CD4-positive, alpha-beta T cell treated with Interleukin-17A for 4 hours (primary cell): ENCODE measurements at places on chromosomes 12 and 14.

DNA sequence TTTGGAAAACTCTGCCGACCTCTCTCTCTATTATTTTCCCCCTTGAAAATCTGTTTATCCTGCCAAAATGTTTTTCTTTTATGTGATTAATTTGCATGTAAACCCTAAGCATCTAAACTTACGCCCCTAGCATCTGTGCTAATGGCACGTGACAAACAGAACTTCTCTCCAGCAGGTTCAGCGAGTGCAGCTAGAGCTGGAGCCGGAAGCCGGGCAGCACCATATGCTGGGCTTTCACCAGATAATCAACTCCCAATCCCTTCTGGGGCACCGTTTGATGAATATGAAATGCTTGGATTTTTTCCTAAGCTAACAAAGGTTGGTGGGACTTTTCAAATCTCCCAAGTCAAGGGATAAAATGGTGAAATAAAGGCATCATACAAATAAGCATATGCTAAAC is 667.5 kb upstream of the TMEM132C start:
- DNase-seq = no peak

- DNase-seq = no peak
Observed at GRCh38 chr14:76307786-76308780, 67.9 kb upstream of the ESRRB start.

DNA sequence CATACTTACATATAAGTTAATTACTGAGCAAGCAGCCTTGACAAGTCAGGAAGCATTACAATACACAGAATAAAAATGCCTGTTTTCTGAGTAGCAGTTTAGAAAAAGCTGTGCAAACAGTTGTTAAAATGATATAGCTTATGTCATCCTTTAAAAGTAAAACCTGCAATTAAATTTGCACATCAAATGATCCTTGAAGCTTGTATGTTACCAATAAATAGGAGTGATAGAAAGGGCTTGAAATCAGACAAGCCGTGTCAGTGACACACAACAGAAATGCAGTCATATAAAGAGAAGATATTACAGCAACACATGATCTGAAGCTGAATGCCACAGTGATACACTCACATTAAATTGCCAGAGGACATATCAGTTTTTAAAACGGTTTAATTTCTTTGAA is 70.0 kb downstream of the EPS8 start:
- no peak for DNase-seq

GRCh38 chr12:66932126-66932525 is 253.2 kb upstream of the GRIP1 start:
- DNase-seq = no peak

DNA sequence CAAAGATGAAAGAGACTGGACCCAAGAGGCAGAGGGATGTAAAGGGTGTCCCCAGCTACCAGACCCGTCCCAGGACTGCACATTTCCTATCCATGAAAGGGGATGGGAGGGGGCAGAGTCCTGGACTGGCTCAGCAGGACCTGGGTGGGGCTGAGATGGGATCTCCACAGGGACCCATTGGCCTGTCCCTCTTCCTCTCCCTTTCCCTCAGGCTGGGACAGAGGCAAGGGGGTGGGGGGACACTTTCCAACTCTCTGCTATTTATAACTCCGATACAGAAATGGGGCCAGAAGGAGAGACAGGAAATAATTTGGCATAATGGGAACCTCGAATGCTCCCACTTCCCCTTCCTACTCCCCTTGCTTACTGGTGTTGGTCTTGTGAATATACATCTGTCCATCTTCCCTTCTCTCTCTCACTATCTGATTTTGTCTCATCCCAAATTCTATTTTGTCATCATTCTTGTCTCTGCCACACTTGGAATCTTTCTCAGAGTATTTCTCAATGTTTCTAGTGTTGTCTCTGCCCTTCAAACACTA is 1.1 kb upstream of the ITGA7 start:
- DNase-seq = no peak

- no peak for DNase-seq
Observed at GRCh38 chr14:89953602-89954001, 928 bp downstream of the EFCAB11 start.

GRCh38 chr12:96233939-96234461 is 39.8 kb downstream of the ELK3 start:
- no peak for DNase-seq

- DNase-seq = no peak
Observed at GRCh38 chr14:38578278-38578681, 322.4 kb upstream of the CLEC14A start.

DNA sequence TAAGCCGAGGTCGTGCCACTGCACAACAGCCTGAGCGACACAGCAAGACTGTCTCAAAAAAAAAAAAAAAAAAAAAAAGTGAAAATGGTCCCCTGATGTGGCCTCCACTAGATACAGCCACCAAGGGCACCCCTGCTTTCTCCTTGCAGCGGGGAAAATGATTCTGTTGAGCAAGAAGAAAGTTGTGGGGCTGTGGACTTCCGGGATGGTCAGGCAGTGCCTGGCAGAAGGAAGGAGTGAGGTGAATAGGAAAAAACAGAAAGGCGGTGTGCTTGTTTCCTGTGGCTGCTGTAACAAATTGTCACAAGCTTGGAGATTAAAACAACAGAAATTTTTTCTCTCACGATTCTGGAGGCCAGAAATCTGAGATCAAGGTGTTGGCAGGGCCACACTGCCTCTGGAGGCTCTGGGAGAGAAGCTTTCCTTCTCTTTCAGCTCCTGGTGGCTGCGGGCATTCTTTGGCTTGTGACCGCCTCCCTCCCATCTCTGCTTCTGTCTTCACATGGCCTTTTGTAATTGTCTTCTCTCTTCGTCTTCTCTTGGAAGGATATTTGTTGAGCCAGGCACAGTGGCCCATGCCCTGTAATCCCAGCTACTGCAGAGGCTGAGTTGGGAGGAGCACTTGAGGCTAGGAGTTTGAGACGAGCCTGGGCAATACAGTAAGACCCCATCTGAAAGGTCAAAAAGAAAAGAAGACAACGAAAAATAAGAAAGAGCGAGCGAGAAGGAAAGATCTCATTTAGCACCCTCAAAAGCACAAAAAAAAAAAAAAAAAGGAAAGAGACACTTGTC is 116.6 kb upstream of the MED13L start:
- no peak for DNase-seq

- DNase-seq = no peak
Observed at GRCh38 chr12:132955094-132956010, 754 bp downstream of the ZNF605 start.

DNA sequence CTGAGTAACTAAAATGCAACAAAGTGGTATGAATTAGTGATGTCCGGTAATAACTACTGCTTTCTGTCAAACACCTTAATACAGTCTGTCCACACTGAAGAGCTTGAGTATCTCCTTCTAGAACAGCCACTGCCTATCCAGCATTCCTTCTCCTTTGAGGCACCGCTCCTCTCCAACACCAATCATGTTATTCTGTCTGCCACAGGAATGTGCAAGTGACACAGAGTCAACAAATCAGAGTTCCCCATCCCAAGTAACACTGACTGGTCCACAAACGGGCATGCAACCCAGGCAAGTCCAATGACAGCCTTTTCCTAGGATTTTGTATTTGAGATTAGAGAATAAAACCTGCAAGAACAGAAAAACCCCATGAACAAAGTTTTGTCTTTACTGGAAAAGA is 3.8 kb downstream of the GXYLT1 start:
- DNase-seq = no peak

- no peak for DNase-seq
Observed at GRCh38 chr14:60647081-60647836, 2.0 kb downstream of the SIX1 start.

GRCh38 chr14:101480747-101481530 is 80.4 kb upstream of the DIO3 start:
- no peak for DNase-seq

DNA sequence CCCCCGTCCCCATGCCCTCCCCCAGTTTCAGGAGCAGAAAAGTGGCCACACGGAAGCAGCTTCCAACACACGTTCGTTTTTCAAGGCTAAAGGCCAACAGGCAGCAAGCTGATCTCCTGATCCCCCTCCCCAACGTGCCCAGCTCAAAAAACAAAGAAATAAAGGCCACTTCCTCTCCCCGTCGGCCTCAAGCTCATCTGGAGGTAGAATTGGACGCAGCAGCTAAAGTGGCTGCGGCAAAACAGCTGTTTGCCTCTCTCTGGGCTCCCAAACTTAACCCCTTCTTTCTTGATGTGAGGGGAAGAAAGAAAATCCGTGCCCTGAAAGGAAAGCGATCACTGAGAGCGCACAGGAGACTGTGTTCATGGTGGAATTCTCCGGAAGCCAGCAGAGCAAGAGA is 66.3 kb downstream of the SCARB1 start:
- no peak for DNase-seq

DNA sequence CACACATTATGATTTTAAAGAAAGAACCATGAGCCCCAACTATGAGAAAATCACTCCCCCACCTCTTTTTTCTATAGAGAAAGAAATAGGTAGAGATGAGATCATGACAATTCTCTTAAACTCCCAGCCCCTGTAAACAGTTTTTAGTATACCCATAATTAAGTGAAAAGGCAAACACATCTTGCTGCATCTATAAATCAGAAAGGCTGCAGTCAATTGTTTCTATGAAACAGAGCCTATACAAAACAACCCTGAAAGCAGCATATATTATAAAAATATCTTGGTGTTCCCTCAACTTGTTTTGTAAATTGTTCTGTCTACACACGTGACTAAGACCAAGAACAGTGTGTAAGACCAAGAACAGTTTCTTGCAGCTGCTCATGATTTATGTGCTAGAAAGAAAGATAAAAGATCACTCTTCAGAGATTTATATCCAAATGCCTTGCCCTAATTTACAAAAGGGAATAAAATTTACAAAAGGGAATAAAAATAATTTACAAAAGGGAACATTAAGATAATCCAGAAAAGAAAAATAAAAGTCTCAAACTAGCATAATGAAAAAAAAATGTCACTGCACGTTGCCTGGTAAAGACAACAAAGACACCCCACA is 4.8 kb downstream of the KITLG start:
- DNase-seq = no peak

DNA sequence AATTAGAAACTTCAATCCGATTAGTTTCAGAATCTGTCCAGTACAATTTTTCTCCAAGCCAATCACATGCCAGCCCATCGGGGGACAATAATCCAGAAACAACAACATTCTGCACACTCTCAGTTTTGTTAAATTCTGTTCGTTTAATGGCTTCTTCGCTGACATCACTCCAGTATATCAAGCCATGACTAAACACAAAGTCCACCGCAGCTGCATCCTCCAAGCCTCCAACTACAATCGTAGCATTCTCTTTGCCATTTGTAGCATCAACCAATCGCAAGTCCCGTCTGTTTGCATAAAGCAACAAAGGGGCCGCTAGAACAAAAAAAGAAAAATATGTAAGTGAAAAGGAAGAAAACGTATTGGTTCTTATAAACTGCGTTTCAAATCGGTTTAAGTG is 22.5 kb downstream of the LRP6 start:
- no peak for DNase-seq

- no peak for DNase-seq
Observed at GRCh38 chr12:131139363-131140068, 185.8 kb downstream of the ADGRD1 start.

GRCh38 chr12:132284071-132284826 is 45.1 kb downstream of the GALNT9 start:
- peak; percentile 14 for DNase-seq

DNA sequence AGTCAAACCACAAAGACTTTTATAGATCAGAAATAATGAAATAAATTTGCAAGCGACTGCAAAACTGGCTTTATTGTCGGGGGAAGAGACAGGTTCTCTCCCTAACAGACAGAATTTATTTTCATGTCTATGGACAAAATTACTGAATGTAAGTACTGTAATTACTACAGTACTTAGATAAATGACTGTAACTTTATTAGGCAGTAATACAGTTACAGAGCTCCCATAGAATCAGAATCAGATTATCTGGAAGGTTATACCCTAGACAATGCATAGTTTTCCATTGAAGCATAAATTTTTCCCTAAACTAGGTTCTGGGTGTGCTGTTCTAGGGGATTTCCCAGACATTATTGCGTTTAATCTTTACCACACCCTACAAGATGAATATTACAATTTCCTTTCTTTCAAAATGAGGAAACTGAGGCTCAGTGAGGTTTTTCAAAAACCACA is 114.2 kb downstream of the C12orf75 start:
- DNase-seq = no peak

DNA sequence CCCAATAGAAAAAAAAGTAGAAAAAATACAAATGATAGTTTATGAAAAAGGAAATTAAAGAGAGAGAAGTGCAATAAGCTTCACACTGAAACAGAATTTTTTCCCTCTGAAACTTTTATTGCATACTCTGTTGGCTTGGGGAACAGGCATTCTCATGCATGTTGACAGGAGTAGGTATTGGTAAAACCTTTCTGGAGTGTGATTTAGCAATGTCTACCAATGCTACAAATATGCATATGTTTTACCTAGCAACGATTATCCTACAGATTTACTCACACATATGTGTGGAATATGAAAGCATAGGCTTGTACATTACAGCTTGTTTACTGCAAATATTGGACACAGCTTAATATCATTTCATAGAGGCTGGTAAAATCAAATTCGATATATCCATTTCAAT is 125.7 kb upstream of the MYF6 start:
- DNase-seq = no peak

DNA sequence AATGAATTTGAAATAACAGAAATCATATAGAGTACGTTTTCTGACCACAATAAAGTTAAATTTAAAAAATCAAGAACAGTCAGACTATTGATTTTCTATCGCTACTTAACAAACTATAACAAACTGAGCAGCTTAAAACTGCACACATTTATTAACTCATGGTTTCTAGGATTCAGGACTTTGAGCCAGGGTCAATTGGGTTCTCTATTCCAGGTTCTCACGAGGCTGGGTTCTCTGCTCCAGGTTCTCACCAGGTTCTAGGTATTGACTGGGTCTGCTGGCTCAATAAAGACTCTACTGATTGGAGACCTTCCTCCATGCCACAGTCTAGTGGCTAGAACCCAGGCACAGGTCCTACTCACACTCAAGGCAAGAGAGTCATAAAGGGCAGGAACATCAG is 22.8 kb downstream of the ABCC9 start:
- DNase-seq = no peak

GRCh38 chr12:6563448-6564050 is 4.5 kb downstream of the NOP2 start:
- peak; percentile 80 for DNase-seq

DNA sequence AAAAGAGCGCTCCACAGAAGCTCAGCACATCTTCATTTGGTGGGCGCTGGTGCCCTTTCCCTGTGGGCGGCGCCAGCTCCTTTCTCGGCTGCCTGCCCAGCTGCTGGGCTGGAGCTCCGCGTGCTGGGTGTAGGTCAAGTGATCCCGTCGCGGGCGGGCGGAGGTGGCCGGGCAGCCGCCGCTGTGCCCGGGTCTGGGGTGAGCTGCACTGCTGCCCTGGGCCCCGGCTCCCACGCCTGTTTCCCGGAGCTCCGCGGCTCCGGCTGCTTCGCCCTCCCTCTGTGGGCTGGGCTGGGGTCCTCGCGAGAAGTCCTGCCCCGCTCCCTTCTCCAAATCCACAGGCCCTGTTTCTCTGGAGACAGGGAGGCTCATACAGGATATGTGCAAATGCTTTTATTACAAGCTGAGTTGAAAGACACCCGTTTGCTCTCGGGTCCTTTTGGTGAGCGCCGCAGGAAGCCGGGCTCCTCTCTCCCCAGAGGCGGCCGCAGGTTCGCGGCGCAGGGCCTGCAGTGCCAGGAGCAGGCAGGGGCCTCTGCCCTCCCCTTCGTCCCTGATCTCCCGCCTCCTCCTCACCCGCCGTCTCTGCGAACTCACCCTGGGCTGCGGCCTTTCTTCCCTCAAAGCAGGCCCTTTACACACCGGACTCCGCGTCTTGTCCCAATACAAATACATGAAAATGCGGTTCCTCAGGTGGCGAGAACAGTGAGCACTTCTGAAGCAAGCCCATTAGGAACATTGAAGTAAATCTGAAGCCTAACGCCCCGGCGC is 67.8 kb upstream of the CAPRIN2 start:
- peak; percentile 43 for DNase-seq

- peak; percentile 82 for DNase-seq
Observed at GRCh38 chr12:46269429-46270241, 792 bp upstream of the SLC38A1 start.
